ENCODE measurements at places on chromosomes 1 and 21.

DNA sequence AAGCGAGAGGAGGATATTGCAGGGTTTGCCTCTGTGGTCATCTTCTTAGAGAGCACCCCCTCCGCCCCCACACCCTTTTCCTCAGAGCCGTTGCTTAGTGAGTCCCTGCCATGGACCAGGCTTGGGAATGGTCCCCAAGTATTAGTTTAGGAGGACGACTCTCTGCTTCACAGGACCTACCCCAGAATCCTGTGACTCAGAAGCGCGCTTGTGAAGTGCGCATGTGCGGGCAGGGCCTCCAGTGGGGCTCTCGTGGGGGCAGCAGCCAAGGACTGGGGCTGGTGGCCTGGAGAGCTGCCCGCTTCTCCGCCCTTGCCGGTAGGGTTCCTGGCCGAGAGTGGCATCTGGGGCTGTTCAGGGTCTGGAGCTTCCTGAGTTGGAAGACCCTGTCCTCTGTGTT lies 37.3 kb upstream of the HMGN1 start:
- no peak for DNase-seq

DNA sequence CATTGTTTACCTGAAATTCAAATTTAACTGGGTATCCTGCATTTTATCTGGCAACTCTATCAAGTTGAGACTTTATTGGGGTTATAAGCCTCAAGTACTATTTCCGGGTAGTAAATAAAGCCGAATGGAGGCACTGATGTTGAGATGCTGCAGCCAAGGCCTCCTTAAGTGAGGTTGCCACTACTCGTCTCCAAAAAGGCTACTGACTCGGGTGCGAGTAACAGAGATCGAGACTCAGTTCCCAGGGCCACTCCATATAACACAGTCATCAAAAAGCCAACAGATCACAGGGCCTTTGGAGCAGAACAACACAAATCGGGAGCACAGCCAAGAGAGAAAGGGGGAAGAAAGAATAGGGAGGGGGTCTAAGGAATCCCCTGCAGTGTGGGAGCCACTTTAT lies 524 bp downstream of the COPA start:
- no peak for DNase-seq

- no peak for DNase-seq
These were observed 2.5 kb upstream of the NCF2 start for GRCh38 chr1:183592733-183593132.

- no peak for DNase-seq
These were observed 28.6 kb downstream of the TMEM53 start for GRCh38 chr1:44645476-44646244.

DNA sequence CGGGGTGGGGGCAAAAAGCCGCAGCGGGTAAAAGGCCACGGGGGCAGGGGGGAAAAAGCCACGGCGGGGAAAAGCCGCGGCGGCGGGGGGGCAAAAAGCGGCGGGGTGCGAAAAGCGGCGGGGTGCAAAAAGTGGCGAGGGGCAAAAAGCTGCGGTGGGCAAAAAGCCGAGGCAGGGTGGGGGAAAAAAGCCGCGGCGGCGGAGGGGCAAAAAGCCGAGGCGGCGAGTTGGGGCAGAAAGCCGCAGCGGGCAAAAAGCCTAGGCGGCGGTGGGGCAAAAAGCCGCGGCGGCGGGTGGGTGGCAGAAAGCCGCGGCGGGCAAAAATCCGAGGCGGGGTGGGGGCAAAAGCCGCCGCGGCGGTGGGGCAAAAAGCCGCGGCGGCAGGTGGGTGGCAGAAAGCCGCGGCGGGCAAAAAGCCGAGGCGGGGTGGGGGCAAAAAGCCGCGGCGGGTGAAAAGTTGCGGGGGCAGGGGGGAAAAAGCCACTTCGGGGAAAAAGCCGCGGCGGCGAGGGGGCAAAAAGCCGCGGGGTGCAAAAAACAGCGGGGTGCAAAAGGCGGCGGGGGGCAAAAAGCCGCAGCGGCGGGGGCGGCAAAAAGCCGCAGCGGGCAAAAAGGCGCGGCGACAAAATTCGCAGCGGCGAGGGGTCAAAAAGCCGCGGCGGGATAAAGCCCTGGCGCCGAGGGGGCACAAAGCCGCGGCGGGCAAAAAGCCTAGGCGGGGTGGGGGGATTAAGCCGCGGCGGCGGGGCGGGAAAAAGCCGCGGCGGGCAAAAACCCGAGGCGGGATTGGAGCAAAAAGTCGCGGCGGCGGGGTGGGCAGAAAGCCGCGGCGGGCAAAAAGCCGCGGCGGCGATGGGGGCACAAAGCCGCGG lies 3901.2 kb downstream of the SRGAP2C start:
- no peak for DNase-seq

DNA sequence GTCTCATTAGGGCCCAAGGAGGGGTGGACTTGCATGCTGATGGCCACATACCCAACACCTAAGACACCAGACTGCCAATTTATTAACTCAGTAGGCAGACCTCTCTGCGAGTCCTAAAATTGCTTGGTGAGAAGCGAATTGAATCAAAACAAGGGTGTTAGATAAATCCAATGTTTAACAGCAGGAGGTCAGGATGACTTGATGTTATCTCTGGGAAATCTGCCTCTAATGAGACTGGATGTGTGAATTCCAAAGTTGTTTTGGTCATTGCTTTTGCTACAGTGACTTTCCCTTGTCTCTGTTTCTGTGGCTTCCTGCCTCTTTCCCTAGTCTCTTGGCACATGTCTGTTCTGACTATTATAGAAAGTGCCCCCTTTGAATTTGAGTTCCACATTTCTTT lies 20.8 kb downstream of the MTR start:
- DNase-seq: no peak

- no peak for DNase-seq
These were observed 165.8 kb upstream of the CTTNBP2NL start for GRCh38 chr1:112230232-112230631.

DNA sequence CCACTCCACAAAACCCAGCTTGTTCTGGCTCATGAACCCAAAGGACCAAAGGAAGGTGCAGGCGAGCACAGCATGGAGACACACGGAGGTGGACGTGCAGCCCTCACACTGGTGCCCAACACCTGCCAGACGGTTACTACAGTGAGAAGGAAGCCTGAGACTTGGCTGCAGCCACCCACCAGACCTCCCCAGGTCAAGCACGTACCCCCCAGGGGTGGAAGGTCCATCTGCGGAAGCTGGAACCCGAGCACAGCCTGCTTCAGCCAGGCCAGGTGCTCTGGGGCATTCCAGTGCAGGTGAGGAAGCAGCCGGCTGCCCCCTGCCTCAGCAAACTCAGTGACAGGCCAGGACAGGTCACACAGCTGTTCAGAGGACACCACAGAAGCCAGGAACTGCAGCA lies 16.0 kb upstream of the LSS start:
- DNase-seq: no peak

GRCh38 chr1:11681071-11681771 lies at the start of gene MAD2L2:
Gene MAD2L2 (minus strand): TSS chr1:11681148. CDS start chr1:11680601, 547 bp downstream.
- DNase-seq: peak; percentile 83

- DNase-seq: no peak
These were observed 71.2 kb downstream of the PSMG1 start for GRCh38 chr21:39111931-39112550.
